ENCODE measurements at places on chromosomes 5 and 9. TPM values are rescaled to one million over a fixed set of nuclear protein-coding genes. Genes with fewer than 3 reads are reported as not detected.

ENDOG gene
- 25.9 TPM for total RNA-seq

LRRC19 gene
- not detected for total RNA-seq

TPPP gene
- total RNA-seq, result 0.38 TPM

NRG2 gene
- 1.6 TPM for total RNA-seq

GCNT1 gene
- 3.0 TPM for total RNA-seq

NUTM2F gene
- not detected for total RNA-seq

INSYN2B gene
- 4.0 TPM for total RNA-seq

FRMPD1 gene
- 0.12 TPM for total RNA-seq

FOXD4L4 gene
- 0.08 TPM for total RNA-seq

IRGM gene
- total RNA-seq, result not detected

AFF4 gene
- total RNA-seq, result 30.7 TPM

PTBP3 gene
- total RNA-seq, result 6.9 TPM

FBN2 gene
- total RNA-seq, result 0.38 TPM

CBY3 gene
- total RNA-seq, result not detected

HRCT1 gene
- total RNA-seq, result 12.0 TPM

MCC gene
- total RNA-seq, result 96.2 TPM

WHRN gene
- 1.2 TPM for total RNA-seq

CCDC152 gene
- 1.3 TPM for total RNA-seq

Measured in smooth muscle cell of the coronary artery (primary cell).